ENCODE measurements at places on chromosomes 1 and 21.

GRCh38 chr1:203521074-203521794, 27.3 kb downstream of the OPTC start:
- DNase-seq = no peak

GRCh38 chr1:210565306-210565705, 236.6 kb downstream of the HHAT start:
- no peak for DNase-seq

- DNase-seq = no peak
Observed at GRCh38 chr1:216075339-216075738, 347.9 kb downstream of the USH2A start.

DNA sequence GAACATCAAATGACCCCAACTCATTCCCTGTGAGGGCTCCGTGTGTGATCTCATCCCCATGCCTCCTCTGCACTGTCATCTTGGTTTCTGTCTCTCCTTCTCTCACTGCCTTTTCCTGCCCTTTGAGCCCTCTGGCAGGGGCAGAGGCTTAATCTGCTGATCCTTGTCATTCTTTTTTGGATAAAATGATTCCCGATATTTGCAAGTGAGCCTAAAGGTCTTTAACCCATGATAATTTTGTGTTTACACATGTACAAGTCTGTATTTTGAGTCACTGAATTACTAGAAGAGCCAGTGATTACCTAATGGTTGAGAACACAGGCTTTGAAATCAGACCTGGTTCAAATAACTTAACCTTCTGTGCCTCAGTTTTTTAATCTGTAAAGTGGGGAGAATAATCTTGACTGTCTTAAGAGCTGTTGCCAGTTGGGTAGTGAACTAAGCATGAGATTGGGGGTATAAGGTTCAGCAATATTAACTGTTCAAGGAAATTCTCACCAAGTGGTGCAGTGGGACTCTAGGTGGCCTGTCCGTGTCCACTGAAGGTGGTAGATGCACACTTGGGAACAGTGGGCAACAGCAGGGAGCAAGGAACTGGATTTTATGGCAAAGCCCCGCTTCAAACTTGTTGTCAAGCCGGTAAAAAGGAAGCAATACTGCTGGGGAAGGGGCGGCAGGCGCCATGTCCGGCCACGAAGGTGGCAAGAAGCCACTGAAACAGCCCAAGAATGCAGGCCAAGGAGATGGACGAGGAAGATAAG, 1.6 kb downstream of the ECHDC2 start:
- no peak for DNase-seq

- DNase-seq = no peak
Observed at GRCh38 chr1:225685476-225686176, 32.7 kb upstream of the ENAH start.

DNA sequence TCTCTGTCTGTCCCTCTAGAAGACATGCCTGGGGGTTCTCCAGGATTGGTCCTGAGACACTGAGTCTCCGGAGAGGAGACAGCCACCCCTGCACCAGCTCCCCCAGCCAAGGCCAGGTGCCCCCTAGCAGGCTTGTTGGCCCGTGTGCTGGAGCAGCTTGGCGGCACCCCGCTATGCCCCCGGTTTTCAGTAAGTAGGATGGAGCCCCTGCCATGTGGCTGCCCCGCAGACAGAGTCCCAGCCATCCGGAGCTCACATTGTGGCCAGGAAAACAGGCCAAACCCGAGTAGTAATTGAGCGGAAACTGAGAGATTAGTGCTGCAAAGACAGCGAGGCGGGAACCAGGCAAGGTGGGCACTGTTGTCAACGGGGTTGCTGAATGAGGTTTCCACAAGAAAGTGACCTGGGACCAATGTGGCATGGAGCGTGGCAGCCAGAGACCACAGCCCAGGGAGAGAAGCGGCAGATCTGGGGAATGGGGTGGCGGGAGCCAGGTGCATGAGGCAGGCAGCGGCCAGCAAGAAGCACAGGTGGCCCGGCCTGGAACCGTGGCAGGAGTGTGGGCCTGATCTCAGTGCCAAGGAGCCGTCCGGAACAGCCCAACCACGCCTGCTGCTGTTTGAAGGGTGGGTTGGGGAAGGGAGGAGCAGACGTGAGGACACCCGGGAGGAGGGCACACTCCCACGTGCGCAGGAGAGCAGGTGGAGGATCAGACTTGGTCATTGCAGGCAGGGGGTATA, 137.4 kb upstream of the VAMP3 start:
- DNase-seq = no peak

DNA sequence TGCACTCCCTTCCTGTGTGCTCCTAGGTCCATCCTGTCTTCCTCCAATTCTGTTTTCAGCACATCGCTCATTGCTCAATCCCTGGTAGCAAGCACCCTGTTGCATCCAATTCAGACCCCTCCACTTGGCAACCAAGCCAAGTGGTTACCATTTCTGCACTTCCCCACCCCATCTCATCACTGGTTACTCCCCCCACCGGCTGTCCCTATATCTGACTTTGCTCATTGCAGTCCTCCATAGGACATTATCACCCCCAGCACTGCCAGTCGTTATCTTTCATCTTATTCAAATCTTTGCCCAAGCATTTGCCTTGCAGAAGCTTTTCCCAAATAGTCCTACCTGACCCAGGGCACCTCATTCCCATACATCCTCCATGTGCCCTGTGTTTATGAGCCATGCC, 2.1 kb upstream of the TMEM9 start:
- no peak for DNase-seq

- DNase-seq = no peak
Observed at GRCh38 chr21:41819856-41820281, 53.0 kb upstream of the RIPK4 start.

DNA sequence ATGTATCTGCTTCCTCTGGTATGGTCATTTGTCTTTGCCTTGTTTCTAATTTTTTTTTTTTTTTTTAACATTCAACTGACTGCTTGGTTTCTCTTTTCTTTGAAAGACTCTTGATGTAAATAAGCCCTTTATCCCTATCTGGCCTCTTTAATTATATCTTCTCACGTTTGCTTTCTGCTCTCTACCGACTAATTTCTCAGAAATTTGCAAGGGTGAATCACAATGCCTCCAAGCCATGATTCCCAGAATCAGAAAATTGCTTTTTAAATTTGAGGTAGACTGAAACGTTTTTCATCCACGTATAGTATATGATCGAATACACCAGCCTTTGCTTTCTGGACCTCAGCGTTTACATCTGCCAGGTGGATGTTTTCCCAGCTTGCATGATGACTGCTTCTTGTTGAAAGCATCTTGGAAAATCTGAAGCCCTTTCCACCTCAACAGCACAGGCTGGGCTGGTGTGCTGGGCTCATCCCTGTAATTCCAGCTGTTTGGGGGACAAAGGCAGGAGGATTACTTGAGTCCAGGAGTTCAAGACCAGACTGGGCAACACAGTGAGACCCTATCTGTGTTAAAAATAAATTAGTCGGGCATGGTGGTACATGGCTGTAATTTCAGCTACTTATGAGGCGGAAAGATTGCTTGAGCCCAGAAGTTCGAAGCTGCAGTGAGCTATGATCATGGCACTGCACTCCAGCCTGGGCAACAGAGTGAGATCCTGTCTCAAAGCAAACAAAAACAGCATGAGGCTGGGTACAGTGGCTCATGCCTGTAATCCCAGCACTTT, 35.0 kb upstream of the GPR137B start:
- DNase-seq = no peak

GRCh38 chr1:101365186-101365585, 128.4 kb downstream of the S1PR1 start:
- DNase-seq = peak; percentile 62

GRCh38 chr1:99268021-99268420, 3.7 kb downstream of the PLPPR4 start:
- no peak for DNase-seq

GRCh38 chr1:75725266-75725665, 757 bp downstream of the ACADM start:
- peak; percentile 37 for DNase-seq

DNA sequence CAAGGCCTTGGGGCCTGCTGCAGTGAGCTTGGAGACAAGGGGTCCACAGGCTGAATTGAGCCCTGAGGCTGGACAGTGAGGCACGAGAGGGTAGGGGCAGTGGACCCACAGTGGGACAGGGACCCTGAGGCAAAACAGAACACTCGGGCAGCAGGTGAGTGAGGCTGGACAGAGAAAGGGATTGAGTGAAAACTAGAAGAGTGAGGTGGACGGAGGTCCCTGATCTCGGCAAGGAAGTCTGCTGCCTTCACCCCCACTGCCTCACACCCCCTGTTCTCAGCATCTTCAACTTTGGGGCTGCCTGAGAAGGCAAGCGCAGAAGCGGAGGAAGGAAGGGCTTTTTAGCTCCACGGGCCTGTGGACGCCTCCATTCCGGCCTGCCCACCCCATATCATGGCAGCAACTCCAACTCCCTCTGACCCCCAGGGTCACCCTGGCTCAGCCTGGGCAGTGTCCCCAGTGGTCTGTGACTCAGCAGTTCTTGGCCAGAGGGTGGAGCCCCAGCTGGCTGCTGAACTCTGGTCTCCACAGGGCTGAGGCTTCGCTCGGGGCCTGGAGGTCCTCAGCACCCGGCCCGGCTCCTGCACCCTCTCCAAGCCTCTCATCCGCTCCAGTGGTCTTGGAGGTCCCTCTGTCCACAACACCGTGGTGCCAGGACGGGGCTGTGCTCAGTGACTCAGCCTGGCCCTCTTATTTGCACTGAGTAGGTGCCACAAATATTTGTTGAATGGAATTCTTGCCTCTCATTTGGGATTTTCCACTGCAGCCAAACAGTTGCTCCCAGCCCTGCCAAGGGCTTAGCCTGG, 60.0 kb upstream of the EPS8L3 start:
- peak; percentile 74 for DNase-seq

GRCh38 chr1:4133297-4133938, 233.3 kb upstream of the C1orf174 start:
- no peak for DNase-seq

- DNase-seq = no peak
Observed at GRCh38 chr1:86227026-86227425, 70.5 kb upstream of the COL24A1 start.

GRCh38 chr1:224433041-224433691, 1.4 kb downstream of the WDR26 start:
- DNase-seq = peak; percentile 35

DNA sequence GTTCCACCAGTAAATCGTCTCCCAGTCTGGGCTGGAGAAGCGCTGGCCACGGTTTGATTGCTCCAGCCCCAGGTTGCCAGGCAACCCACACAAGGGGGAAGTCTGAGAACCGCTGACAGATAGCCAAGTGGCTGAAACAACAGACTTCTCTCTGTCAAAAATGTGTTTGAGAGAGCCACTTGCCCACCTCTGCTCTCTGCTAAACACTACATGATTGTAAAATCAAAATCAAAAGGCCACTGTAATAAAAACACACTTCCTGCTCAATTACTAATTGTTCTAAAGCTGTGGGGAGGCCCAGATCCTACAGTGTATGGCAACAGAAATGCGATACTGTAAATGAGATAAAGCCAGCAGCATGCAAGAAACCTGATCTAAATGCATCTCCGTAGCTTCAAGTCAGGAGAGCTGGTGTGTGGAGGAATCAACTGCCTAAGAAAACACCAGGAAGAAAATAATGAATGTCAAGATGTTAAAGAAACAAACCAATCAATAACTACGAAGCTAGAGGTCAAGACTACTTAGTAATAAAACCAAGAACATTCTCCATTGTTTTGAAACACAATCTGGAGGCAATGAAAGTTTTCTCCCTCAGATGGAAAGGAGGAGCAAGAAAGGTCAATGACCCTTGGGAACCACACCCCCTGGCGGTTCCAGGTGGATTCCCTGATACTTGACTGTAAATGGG, 121.2 kb downstream of the SLC45A1 start:
- peak; percentile 82 for DNase-seq

DNA sequence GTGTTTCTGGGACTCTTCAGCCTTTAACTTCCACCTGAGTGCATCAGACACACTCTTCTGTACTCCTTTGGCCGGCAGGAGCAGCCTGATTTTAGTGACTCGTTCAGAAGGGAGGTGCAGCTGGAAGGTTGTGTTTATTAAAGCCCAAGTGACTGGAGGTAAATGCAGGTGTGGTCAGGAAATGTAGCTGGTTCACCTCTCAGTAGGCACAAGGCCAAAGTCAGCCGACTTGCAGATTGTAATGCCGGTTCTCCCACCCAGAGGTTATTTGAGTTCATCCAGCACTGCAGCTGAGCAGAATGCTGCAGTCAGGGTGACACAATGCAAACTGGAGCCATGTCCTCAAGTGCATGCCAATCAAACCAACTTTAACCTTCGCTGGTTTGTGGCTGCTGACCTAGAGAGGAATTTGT, 91.5 kb downstream of the SPATA46 start:
- DNase-seq = no peak

DNA sequence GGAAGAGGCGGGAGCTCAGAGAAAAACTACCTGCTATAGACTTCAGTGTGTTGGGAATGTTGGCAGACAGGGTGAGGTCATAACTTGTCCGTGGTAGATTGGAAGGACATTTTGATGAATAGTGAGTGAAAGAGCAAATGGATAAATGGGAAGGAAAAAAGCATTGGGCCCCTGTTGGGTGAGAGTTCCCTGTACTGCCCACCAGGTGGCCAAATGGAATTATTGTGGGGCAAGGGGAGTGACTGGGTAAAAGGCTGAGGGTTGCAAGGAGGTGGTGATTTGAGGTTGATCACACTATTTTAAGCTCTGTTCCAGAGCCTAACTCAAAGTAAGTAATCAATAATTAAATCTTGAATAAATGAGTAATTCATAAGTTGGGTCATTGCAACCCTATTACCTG, 60.4 kb downstream of the MRPS6 start:
- no peak for DNase-seq

DNA sequence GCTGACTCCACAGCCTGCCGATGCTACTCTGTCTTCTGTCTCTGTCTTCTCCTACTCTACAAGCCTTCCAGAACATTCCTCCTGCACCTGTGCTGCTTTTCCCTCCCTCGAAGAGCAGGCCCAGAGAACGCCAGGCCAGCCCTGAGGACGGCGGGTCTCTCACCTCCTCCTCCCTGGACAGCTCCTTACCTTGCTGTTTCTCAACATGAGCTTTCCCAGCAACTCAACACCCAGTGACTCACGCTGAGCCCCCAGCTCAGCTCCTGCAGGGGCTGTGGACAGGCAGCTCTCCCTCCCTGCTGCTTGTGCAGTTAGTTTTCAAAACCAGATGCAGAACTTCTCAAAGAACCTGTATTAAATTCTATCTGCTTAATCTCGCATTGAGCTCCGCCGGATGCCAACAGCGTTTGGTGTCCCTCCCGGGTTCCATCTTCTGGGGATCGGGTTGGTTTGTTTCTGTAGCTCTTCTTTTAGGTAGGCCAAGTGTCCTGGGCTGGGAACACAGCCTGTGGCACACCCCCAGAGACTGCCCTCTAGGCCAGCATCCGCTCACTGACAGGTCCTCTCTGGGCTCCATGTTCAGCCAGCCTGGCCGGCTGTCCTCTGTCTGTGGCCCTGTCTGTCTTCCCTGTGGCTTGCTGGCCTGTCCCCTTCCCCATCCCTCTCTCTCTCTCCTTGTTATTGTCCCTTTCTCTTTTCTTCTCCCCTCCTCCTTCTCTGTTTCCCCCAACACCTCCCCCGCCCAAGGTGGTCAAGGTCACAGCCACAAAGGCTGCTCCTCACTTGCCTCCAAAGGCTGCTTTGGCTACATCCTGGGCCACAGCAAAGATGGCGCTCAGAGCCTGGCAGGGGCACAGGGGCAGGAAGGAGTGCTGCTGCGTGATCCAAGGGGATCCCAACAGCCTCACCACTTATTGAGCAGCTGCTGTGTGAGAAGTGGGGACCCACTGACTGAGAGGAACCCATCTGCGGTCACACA, 391.0 kb downstream of the MATN1 start:
- DNase-seq = no peak

- DNase-seq = no peak
Observed at GRCh38 chr1:82042306-82043060, 241.7 kb downstream of the ADGRL2 start.

GRCh38 chr21:43337901-43338655, 88.9 kb downstream of the SIK1 start:
- DNase-seq = no peak
